ENCODE measurements at places on chromosomes 1 and 21.
A peak's percentile ranks its signal among the peaks of the same experiment; 100 is the strongest.

GRCh38 chr1:176244851-176245250 lies 37.8 kb upstream of the COP1 start:
- DNase-seq: no peak

- no peak for DNase-seq
Observed at GRCh38 chr1:214351551-214352277, 70.8 kb downstream of the SMYD2 start.

DNA sequence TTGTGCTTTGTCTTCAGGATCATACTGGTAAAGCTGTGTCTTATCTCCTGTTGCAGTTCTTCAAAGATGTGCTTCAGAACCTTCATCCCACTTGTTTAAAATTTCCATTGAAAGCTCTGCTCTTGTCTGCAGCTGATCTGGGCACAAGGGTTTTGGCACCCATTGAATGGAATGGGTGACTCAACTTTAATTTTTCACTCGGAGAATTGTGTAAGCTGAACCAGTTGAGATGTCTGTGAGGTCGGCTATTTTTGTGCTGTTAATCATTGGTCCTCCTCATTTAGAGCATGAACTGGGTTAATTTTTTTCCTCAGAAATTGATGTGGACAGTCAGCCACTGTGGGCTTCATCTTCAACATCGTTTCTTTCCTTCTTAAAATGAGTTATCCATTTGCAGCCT lies 252.1 kb downstream of the TM2D1 start:
- no peak for DNase-seq

GRCh38 chr21:15742052-15742670 lies 12.4 kb downstream of the USP25 start:
- no peak for DNase-seq

- no peak for DNase-seq
Observed at GRCh38 chr1:227541129-227541528, 22.2 kb upstream of the ZNF678 start.

DNA sequence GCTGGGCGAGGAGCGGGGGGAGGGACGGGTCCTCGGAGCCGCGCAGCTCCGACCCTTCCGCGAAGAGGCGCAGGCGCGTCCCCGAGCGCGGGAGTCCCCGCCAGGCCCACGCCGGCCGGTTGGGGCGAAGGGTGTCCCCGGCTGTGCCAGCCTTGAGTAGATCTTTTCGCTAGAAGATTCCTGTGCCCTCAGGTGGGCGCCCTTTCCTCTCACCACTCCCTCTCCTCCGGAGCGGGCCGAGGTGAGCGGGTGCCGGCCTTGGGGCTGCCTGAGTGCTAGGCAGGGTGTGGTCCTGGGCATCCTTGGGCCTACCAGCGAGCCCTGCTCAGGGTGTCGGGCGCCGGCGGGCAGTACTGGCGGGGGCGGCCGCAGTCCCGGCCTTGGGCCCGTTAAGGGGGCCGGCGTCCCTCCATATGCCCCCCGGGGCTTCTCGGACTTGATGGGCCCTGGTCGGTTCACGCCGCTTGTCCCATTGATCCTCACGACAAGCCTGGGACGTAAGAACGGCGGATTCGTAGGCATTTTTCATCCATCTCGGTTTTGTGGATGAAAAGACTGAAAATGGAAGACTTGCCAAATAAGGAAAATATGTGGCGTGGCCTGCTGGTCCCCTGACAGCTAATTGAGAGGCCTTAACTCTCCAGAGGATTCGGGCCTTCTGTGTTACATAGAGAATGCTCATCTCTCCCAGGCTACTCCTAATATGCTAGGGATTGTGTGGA lies 712 bp downstream of the DEGS1 start:
- peak; percentile 35 for DNase-seq

- no peak for DNase-seq
Observed at GRCh38 chr1:229864686-229865230, 202.3 kb upstream of the GALNT2 start.

DNA sequence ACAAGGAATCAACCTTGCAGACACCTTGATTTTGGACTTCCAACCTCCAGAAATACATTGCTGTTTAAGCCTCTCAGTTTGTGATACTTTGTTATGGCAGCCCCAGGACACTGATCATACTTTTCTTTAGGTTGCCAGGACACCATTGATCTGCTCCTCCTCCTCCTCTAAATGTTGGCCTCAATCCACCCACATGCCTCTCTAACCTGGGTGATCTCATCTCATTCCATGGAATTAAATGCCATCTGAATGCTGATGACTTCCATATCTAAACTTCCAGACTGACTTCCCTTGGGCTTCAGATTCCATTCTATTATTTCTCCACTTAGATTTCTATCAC lies 7.4 kb upstream of the PPP1R15B start:
- peak; percentile 47 for DNase-seq

DNA sequence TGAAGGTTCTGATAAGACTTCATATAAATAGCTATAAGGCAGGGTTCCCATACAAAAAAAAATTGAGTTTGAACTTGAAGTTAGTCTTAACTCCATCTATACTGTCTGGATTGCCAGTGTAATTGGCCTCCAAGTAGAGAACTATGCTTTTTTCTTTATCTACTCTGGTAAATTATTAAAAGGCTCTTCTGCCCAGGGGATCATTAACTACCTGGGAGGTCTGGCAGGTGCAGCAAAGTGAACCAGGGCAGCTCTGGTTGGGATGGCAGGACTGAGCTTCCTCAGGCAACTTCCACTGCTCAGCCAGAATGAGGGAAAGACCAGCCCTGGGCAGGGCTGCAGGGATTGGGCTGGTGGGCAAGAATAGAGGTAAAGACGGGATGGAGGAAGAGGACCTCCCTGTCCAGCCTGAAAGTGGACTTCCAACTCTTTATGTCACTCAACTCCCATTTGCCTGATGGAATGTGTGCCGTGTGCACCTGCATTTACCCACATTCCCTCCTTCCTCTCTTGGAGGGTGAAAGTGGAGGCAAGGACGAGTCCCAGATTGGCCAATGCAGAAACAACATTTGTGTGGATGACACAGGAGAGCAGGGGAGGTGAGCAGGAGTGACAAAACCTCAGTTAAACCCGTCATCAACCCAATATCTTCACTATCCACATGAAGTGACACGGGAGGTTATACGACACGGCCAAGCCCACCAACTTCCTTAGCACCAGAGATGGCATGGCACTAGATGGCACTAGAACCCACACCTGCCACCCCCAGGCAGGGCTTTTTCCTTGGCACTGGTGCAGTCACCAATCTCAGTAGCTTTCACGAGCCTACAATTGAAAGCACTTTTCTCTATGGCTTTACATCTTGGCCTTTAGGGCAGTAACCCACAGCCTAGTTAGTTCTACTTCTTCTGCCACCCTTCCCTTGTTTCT lies 25.2 kb downstream of the CCN1 start:
- no peak for DNase-seq

DNA sequence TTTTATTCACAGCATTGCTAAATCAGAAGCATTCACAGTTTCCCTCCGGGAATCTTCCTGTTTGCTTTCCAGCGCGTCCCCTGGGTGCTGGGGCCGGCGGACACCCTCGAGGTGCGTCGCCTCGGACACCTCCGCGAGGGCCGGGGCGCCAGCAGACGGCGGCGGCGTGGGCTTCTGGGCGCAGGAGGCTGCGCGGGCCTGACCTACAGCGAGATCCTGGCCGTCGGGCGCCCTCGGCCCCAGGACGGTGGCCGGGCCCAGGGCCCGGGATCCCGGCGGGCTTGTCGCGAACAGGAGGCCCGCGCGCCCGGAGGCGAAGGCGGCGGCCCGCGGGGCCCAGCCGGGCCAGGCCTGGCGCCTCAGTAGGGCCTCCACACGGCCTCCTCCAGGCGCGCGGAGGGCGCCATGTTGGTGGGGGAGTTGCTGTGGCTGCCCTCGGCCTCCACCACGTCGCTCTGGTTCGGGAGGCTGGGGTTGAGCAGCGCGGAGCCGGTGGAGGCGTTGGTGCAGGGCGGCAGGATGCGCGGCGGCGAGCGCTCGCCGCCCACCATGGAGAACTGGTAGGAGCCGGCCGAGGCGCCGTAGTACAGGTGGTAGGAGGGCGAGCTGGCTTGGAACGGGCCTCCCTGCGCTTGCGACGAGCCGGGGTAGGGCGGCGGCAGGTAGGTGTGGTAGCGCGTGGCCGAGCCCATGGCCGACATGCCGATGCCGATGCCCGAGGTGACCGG lies 123.1 kb downstream of the CLIC6 start:
- no peak for DNase-seq

- no peak for DNase-seq
Observed at GRCh38 chr1:184027826-184028695, 9.5 kb downstream of the COLGALT2 start.

DNA sequence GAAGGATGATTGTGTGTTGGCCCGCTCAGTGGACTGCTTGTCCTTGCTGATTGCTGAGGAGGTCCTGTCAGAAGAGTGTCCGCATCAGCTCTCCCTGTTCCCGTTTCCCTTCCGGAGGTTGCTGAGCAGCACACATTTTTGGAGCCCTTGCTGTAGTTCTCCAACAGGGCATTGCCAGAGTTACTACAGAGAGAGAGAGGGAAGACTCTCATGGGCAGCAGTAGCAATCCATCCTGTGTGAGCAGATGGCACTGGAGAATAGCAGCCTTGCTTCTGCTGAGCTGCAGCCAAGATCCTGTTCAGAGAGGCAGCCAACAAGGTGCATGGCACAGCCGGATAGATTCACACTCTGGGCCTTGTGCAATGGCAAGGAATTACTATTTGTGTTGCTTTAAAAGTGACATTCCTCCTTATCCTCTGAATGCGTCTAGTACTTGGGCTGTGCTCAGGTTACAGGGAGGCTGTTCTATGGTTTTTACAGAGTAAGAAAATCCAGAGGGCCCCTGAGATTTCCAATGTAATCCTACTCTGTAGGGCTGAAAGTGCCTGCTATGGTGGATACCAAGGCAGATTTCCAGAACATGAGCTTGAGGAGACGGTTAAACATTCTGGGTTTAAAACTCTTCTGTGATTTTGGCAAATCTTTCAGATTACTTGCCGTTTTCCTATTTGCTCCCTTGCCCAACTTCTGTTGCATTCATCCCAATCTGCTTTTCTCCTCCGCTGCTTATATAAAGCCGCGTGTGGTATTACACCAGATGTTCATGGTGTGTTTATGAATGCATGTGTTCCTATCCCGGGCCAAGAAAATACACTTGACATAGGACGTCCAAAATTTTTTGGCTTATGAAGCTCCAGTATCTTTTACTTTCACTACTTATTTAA lies 27.4 kb downstream of the AK4 start:
- DNase-seq: no peak

DNA sequence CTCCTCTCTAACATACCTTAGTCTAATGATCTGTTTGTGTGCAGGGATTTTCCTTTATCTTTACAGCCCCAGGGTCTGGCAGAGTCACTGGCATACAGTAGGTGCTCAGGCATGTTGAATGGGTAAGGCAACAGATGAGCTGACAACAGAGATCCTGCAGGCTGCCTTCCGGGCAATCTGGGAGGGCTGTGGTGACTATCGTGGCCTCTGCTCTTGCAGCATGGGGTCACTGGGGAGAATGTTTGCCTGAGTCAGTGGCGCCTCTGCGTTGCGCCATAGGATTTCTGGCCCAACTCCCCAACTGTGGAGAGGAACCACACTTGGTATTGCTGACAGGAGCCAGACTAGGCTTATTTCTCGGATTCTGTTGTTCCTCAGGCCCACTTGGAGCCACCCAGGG lies 93.8 kb downstream of the LAMC2 start:
- DNase-seq: peak; percentile 99

DNA sequence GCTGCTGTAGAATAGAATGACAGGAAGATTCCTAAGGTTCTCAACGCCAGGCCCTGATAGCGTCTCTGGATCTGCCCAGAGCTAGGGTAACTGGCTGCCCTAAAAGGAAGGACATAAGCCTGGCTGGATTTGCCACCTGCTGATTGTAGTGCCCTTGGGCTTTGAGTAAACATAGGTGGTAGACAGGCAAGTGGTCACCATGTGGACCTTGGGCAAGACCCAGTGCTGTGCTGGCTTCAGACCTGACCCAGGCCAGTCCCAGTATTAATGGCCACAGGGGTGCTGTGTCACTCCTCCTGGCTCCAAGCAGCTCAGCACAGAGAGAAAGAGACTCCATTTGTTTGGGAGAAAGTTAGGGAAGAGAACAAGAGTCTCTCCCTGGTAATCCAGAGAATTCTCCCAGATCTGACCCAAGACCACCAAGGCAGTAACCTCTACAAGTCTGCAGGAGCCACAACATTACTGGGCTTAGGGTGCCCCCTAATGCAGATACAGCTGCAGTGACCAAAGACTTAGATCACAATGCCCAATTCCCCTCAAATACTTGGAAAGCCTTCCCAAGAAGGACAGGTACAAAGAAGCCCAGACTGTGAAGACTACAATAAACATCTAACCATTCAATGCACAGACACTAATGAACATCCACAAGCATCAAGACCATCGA lies 44.5 kb downstream of the PHTF1 start:
- DNase-seq: no peak

DNA sequence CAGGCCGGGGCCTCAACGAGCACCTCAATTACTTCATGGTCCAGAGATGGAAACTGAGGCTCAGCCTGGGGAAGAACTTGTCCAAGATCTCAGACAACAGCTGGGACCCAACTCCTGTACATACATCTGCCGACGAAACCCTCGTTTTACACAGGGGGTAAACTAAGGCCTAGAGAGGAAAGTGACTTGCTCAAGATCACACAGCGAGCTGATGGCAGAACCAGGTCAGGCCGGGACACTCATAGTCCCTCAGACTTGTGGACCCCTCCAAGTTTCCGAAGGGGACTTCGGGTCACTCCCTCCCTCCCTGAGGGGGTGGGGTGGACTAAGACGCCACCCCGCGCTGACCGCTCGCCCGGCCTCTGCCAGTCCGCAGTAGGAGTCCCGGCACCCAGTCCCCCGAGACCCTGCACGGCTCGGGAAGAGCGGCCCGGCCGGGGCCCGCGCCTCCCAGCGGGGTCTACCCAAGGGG lies 430 bp downstream of the WASF2 start:
- no peak for DNase-seq

DNA sequence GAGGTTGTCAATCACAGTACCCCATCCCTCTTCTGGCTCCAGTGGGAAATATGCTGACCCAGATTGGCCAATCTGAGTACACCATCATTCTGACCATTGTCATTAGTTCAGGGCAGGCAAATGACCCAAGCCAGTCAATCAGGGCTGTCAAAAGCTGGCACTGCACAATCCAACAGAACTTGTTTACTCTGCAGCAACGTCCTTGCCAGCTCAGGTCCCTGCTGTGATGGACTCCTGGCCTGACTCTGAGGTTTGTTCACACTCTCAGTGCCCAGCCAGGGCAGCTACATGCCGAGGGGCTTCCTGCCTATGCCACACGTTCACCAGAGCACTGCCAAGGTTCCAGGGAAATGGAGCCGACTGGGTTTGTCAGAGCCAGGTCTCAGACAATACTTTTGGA lies 14.7 kb upstream of the OVAAL start:
- no peak for DNase-seq

All from HFFc6 (cell line).